ENCODE measurements at places on chromosomes 16 and 17.

DNA sequence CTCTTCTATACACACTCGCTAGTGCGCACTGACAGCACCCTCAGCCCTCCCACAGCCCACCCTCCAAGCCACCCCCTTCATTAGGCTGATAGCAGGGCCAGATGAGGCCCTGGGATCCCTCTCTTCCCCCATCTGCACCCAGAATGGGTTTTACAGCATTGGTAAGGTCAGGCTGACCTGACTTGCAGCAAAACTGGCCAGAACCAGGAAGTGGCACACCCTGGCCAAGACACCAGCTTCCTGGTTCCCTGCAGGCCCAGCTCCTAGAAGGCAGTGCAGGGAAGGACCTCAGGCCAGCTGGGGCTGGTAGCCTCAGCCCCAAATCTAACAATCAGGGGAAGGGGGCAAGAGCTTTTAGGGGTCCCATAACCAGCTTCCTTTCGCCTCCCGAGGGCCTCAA lies 50.0 kb upstream of the MRPS23 start:
- DNase-seq = no peak

GRCh38 chr17:19411631-19412030 lies 599 bp downstream of the RNF112 start:
- DNase-seq = no peak

GRCh38 chr17:79001190-79002020 lies 8.2 kb downstream of the CANT1 start:
- no peak for DNase-seq

DNA sequence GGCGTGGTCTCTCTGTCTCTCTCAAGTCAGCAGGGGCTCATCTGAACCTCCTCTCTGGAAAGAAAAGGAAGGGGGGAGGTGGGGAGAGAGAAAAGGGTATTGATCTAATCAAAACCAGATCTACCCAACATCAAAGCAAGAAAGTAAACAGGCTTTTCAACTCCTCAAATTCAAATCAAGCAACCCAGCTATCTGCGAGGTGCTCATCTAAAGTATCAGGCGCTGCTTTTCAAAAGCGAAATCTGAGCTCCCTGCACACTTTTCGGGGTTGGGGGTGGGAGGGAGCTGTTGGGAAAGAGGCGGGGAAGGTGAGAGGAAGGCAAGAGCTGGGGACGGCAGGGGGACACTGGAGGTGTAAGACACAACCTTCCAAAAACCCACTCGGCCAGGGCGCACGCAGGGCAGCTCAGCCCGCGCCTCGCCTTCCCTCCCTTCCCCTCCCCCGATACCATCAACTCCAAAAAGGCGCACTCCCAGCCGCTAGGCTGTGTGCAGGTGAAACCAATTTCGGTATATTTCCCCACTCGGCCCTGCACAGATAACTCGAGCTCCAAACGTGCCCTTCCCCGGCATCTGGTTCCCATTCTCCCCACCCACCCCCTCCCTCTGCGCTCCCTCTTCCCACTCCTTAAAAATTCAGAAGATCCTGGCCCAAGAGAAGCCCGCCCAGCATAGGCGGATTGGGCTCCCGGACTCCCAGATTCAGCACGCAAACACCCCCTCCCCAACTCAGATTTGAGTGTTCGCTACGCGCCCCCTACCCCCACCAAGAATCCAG lies 2.6 kb downstream of the AXIN2 start:
- DNase-seq = no peak

DNA sequence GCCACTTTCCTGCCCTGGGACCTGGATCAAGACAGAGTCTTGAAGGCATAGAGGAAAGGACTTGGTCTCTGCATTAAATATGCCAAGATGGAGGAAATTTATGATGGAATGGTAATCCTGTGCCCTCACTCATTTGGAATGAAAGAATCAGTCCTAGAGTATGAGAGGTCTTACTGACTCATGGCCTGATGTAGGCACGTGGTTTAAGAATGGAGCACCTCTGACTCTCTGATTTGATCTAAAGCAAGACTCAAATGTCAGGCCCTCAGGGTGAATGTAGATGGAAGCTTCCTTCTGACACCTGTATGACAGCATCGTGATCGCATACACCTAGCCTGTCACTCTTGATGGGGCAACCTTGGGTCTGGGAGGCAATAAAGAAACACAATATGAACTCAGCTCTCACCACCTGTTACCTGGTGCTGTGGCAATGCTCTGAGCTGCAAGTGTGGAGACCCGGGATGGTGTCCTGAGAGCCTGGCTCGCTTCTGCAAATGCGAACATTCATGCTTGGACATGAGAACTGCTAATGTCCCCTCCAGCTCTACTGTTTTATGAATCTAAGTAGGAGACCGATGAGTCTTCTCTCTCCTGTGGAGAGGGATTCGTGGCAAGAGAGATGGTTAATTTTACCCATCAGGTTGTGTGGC lies 229.9 kb downstream of the ABCC12 start:
- no peak for DNase-seq

DNA sequence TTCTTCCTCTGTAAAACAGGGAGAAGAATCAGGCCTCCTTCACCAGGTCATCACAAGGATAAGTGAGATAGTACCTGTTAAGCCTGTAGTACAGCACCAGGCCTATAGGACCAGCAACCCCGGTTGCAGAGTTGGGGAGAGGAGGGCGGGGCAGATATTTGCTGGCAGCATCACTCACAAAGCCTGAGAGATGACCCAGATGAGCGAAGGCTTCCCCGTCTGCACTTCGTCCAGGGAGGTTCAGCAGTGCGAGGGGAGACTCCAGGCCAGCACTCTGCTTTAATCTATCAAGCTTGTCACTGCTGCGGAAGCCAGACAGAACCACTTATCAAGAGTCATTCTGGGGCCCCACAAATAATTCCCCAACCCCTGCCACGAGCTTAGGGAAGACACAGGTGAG lies 15.8 kb upstream of the RBBP6 start:
- DNase-seq = peak; percentile 56

DNA sequence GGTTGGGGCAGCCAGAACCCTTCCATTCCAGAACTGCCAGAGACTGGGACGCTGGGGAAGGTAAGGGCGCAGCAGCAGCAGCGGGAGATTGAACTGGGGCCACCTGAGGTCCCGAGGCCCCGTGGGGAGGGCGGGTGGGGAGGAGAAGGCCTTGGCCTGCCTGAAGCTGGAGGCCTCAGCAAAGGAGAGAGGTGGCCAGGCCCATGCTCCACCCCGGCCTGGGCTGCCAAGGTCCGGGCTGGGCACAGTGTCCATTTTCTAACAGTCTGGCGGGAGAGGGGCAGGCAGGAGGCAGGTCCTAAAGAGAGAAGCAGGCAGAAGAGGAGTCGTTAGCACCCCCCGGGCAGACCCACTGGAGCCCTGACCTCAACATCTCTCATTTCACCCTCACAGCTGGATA lies 1.1 kb upstream of the GDPD3 start:
- no peak for DNase-seq

DNA sequence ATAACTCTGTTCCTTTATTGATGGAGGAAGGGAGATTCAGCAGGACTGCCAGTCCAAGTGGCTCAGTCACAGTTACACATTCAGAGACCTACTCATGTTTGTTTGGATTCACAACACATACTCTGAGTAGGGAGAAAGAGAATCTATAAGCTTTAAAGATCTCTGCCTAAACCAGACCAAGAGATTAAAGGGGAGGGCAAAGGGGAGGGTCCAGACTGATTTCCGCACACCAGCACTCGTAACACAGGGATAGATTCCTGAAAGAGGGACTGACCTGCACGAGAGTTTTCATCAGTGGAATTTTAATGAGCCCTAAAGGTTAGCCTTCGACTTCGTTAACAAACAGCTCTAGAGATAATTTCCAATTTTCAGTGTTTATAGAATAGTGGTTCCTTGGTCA lies 71.7 kb upstream of the PMFBP1 start:
- no peak for DNase-seq

GRCh38 chr17:2051933-2052559 lies 2.9 kb upstream of the HIC1 start:
- no peak for DNase-seq

DNA sequence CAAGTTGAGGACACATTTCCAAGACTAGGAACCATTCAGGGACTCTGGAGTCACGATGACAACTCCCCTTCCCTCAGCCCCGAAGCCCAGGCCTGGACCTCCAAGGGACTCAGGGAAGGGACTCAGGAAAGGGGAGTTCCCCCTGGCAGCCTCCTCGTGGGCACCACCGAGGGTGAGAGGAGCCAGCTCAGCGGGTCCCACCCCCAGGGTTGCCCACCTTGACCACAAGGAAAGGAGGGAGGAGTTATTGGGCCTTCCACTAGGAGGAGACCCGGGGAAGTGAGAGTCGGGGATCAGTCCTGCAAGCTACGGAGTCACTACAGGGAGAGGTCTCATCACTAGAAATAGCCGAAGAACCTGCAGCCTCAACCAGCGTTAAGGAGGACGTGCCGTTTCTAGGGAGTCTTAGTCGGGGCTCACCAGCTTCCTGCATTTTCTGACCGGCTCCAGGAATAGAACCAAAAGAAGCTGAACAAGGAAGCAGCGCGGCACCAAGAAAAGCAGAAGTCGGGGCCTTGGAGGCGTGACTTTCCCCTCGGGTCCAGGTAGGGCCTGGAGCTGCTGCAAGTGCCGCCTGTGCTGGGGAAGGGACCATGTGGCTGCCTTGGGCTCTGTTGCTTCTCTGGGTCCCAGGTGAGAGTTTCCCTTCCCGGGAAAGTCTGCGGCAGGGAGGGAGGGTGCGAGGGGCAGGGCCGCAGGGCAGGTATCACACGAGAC lies at the start of gene CD300A:
Gene CD300A, plus strand, starts transcription at position 524 of the 717 bp plus-strand sequence. Its CDS starts 70 bp downstream, at position 594.
- DNase-seq = no peak

GRCh38 chr17:1783834-1784611 lies 22.2 kb downstream of the SERPINF1 start:
- DNase-seq = peak; percentile 62

GRCh38 chr17:5422505-5422904 lies 2.5 kb downstream of the RPAIN start:
- no peak for DNase-seq

DNA sequence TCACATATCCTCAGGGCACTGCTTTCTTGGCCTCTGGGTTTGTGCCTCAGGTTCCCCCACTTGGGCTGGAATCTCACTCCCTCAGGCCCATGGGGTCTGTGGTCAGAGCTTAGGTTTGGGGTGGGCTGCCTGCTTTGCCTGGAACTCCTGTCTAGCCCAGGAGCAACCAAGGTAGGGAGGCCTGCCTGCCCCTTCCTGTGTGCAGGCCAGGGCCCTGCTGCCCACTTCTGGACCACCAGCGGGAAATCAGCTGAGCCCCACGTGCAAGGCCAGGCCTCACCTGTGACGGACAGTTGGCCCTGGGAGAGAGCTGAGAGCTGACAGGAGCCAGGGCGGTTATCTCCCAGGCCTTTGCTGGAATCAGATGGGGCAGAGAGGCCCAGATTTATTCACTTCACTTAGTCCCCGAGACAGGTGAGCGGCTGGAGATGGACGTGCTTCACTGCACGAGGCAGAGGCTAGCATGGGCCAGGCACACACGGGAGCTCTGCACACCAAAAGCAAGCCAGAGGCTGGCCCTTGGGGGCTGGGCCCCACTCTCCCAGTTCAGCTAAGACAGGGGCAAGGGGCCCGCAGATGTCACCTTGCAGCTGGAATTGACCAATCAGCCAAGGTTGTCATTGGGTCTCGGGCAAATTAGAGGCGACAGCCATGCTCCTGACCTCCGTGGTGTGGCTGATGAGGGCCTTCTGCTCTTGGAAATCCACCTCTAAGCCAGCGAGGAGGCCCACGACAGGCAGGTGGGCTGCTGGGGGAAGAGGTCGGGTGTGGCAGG lies 49.9 kb upstream of the DOC2B start:
- DNase-seq = peak; percentile 27

GRCh38 chr16:21128991-21129390 lies 21.7 kb downstream of the DNAH3 start:
- no peak for DNase-seq

DNA sequence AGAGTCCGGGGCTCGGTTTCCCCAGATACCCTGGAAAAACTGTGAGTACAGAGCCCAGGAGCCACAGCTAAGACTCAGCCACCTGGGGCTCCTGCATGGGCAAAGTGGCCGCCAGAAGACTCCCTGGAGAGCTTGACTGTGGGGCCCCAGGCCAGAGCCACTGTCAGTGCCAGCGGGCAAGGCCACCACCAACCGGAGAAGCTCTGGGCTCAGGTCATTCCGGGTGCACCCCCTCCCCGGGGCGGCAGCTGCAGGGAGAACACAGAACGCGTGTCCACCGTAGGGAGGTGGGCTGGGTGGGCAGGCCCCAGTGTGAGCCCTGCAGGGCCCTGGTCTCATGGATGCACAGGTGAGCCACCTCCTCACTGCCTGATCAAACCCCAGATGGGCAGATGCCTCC lies 22.3 kb upstream of the RBFOX3 start:
- DNase-seq = peak; percentile 29

DNA sequence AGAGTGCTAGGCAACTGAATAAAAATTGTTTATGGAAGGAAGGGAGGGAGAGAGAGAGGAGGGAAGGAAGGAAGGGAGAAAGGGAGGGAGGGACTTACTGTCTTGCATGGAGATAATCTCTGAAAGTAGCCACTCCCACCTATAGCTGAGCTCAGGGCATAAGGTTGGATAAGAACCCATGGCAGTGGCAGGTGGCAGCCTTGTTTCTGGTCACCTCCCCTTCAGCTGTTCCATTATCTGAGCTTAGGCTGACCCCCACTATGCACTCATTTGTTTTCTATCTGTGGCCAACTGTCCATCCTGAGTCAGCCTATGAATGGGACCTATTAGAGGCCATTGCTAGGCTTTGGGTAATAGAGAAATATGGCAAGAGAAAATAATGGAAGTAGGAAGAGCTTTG lies 25.3 kb upstream of the MTMR4 start:
- no peak for DNase-seq

- no peak for DNase-seq
Observed at GRCh38 chr17:35447499-35447898, 1.1 kb downstream of the SLFN13 start.

- DNase-seq = no peak
Observed at GRCh38 chr17:67467500-67468455, 90.7 kb downstream of the PITPNC1 start.

DNA sequence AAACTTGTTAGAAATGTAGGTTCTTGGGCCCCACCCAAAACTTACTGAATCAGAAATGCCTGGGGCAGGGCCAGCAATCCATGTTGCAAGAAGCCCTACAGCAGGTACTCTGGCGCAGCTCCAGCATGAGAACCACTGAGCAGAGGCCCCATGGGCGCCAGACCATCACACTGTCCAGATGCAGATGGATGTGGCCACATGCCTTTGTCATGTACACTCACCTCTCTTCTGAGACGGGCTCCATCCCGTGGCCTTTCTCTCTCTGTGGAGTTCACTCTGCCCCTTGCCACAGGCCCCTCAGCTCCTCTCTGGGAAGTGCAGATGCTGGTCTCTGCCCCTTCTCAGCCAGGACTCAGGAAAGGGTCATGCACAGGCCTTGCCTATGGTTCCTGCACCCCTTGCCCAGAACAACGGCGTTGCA lies 2.3 kb upstream of the CCNF start:
- peak; percentile 25 for DNase-seq

DNA sequence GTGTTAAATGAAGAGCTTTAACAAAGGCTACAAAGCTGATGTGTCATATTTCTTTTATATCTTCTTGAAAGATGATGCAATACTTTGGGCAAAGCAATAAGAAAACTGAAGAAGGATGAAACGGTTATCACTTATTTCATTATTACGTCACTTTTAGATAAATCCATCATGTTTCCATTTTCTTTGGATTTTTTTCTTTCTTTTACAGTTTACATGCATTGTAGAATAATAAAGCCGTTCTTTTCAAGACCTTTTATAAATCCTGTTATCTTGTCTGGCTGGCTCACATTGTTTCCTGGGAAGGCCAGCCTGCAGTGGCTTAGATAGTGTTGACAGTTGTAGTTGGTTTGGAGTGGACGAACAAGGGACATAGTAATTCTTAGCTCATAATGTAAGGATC lies 28.9 kb downstream of the TANC2 start:
- no peak for DNase-seq

- no peak for DNase-seq
Observed at GRCh38 chr17:1126801-1127550, 52.8 kb downstream of the ABR start.

Measured in Caco-2 (cell line).